ENCODE measurements at places on chromosomes 3 and 15.

DNA sequence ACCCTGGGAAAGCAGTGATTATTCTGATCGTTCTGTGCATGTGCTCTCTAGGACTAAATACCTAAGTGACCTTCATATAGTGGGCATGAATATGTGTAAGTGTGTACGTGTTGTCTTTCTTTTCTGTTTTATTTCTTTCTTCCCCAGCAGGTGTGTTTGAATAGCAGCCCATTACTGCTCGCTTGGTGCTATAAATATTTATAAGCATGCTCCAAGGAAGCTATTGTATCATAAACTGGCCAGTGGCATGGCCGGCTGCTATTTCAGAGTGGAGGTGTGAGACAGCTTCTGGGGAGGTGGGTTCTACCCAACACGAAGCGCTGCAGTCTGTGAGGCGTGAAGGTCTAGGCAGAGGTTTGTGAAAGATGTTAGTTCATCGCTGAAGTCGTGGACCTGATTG, 641.8 kb downstream of the NTRK3 start:
- DNase-seq, result no peak

- DNase-seq, result no peak
These were observed 922.9 kb downstream of the SI start for GRCh38 chr3:164155400-164155799.

DNA sequence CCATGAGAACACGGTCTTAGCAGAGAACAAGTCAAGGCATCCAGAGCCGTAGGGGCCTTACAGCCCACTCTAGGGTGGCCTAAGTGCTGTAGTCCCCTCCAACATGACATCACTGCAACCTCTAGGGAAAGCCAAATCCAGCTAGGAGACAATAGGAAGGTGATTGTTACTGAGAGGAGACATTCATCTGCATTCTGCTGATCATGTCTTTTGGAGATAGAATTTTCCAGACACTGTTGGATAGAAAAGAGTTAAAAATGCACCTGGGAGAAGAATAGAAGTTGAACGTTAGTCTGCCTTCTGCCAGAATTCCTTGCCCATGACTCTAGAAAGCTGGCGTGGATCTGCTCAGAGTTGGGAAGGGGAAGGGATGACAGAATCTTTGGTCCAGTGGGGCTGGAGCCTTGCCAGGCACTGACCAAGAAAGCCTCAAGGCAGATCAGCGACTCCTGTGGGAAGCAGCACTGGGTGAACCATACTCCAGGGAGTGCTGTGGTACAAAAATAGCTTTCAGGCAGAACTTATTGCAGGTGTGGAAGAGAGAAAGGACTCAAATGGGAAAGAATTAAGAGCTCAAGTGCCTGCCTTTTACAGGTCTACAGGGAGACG, 44.8 kb upstream of the RAF1 start:
- no peak for DNase-seq

GRCh38 chr15:99961011-99961441, 227.8 kb upstream of the LYSMD4 start:
- DNase-seq, result peak; percentile 7

GRCh38 chr3:129166579-129167332, 5.9 kb upstream of the ISY1 start:
- no peak for DNase-seq

GRCh38 chr3:85851071-85851470, 892.3 kb downstream of the CADM2 start:
- DNase-seq, result no peak

DNA sequence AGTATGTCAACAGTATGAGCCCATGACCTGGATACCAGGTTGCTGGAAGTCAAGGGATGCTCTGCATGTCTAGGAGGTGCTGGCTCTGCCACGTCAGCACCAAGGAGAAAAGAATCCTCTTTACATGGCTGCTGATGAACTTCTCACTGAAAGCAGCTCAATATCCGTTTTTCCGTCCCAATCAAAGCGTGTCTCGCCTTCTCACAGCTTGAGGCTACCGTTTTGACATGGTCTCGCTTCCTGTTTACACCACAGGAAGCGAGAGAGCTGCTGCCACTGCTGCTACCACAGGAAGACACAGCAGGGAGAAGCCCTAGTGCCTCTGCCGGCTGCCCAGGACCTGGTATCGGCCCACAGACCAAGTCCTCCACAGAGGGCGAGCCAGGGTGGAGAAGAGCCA, 27.3 kb downstream of the STARD5 start:
- DNase-seq, result peak; percentile 92

- DNase-seq, result no peak
These were observed 247.9 kb downstream of the ZMAT3 start for GRCh38 chr3:178823591-178824246.

DNA sequence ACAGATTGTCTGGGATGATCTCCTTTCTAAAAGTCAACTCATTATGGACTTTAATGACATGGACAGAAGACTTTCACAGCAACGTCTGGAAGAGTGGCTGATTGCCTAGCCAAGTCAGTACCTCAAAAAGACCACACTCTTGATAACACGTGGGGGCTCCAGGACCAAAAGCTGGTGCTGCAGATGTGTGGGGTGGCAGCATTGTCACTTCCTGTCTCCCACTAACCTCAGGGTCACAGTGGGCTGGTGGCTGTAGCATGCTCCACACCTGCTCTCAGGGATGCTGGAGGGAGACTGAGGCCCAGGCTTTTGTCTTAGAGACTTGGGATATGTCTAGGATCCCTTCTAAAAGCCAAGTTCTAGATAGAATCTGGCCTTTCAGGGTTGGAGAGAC, 118.1 kb downstream of the APBA2 start:
- no peak for DNase-seq

DNA sequence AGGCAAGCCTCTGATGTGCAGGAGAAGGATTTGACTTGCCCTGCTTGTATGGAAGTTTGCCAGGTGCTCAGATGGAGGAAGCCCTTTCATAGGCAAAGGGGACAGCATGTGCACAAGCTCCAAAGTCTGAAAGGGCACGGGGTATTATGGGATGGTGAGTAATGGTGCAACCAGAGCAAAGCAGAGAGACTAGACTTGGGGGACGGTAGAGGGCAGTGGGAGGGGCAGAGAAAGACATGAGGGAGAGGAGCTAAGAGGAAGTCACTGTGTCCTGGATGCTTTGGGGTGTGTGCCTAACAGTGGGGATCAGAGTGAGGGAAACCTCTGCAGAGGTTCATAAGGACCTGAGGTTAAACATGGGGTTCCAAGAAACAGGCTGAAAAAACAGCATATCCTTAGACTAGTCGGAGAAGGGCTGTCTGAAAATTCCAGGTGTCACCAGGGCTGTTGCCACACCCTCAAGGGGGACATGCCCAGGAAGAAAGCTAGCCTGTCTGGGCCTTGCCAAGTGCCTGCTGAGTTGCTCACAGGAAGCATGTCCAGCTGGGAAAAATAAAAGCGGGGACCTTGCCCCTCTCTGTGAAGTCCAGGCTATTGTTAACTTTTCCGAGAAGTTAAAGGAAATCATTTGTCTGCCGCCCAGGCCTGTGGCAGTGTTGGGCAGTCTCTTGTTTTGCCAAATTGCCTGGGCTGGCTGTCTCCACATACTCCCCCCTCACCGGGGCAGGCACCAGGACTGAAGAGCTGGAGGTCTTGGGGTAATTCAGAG, 47.1 kb downstream of the HRH1 start:
- no peak for DNase-seq

DNA sequence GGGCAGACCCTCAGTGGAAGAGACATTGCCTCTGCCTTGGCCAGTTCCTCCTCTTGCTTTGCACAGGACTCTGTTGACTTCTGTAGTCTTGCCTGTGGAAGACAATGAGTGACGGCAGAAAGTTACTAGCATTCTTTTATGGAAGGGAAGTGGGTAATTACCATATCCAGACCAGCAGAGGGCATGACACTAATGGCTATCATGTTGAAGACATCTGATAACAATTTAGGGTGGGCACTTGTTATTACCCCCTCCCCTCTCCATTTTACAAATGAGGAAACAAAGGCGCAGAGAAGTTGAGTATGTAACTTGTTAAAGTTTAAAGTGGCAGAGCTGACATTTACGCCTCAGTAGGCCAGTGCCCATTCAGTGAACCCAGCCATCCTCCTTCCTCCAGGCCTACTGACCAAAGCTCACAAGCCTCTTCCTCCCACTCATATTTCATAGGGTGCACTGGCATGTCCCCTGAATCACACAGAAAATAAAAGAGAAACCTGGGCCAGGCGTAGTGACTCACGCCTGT, 48.2 kb upstream of the FMN1 start:
- no peak for DNase-seq

DNA sequence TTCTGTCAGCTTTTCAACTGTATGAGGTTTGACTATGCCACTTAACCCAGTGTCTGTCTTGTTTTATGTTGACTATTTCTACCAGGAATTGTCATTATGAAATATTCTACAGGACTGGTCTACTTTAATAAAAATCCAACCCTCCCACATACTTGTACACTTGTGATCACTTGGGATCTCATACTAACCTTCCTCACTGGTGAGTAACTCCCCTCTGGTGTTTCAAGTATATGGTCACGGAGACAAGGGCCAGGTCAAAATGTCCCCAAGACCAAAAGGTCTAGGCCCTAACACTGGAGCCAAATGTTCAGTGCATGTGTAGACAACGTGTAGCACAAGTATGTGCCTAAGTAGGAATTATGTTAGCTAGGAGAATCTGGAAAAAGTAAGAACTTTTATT, 122.7 kb upstream of the TJP1 start:
- DNase-seq, result no peak

DNA sequence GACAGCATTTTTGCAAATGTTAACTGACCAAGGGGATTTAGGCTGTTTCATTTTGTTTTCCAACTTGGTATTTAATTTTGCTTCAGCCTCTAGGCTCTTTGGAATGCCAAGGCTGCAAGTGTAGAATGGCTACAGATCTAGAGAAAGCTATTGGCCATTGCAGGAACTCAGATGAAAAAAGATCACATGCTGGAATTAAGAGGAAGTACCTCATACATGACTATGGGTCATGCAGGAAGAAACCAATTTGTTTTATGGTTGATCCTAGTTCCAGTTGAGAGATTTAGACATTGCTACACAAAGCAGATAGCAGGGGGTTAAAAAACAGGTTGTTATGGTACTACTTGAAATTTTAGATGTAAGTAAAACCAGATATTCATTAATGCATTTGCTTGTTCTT, 12.7 kb upstream of the CLDN16 start:
- no peak for DNase-seq

DNA sequence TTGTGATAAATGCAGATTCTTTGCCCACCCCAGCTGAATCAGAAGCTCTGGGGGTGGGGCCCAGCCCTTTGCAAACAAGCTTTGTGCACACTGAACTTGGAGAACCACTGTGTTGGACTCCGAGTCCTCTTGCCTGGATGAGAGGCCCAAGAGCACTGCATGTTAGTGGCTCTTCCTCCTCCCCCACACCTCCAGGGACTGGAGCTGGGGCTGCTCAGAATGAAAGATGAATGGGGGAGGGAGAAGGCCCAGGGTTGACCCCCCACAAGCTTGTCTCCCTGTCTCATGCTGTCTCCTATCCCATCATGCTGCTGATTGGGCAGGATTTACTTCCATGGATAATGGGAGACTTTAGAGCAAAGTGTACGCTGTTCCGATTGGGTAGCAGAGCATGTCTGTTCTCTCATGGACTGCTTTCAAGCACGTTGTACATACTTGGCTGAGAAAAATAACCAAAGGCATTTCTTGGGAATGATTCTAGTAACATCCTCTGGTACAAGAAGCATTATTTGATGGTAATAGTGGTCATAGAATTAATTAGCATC, 99.6 kb downstream of the PGPEP1L start:
- no peak for DNase-seq

- DNase-seq, result no peak
These were observed 181.3 kb downstream of the SNRPN start for GRCh38 chr15:25136119-25136518.

Measured in natural killer cell (primary cell).